ENCODE measurements at places on chromosomes 1 and 21.

DNA sequence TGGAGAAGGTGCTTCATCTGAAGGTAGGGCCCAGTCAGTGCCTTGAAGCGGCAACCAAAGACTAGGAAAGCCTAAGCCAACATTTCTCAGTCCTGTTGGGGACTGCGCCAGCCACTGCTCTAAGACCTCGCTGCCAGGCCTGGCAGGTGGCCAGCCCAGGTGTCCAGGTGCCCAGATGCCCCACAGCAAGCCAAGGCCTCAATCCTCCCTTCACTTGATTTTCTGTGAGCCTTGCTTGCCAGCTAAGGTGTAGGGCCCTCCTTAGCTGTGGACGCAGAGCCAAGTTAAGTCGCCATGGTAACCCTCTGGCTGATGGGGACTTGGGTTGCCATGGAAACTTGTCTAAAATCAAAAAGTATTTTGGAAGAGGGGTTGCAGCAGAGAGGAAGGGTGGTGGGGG is 135.0 kb downstream of the NAV1 start:
- no peak for DNase-seq

GRCh38 chr1:20458717-20459116 is 27.3 kb downstream of the CAMK2N1 start:
- DNase-seq = no peak

- DNase-seq = no peak
These were observed 157.9 kb upstream of the RAB4A start for GRCh38 chr1:229112832-229113548.

GRCh38 chr1:90721210-90722194 is 4.4 kb upstream of the BARHL2 start:
- DNase-seq = peak; percentile 77

DNA sequence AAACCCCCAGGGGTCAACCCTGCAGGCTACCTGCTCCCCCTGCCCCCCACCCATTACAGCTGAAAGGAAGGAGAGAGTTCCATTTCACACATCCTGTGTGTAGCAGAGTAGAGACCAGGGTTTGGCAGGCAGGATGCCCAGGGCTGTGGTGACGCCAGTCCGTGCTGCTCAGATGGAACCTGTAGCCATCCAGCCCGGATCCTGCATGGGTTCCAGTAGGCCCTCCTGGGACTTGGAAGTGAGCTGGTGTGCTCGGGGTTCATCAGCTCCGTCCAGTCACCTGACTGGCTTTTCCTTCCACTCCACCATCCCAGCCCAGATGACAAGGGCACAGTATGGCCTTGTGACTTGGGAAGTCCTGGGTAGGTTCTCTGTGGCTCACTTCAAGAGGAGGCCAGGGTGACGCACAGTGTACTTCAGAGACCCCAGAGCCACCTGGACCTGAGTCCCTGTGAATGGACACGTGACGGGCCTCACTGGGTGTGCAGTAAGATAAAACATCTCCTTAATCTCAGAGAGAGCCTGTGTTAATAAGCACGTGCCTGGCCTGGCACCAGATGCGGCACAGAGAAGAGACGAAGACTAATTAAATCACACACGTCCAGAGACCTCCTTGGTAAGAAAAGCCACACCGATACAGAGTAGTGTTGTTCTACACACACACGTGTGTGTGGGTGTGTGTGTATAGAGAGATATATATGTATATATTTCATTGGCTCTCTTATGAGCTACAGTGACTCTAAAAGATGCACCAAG is 16.0 kb downstream of the ITPKB start:
- no peak for DNase-seq

DNA sequence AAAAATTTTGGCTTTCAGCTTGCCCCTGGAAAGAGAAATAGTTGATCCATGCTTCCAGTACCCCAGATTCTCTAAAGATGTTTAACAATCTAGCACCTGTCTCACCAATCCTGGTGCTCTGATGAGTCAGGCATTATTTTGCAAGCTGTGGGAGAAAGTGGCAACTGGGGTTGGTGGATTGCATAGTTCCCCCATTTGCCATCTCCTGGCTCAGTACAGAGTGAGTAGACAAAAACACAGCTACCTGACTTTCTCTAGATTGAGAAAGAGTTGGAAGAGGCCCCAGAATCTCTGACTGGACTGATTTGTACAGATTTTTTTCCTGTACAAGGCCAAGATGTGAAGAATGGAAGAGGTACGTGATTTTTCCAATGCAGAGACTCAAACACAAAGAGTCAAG is 75.1 kb upstream of the NEGR1 start:
- DNase-seq = no peak

DNA sequence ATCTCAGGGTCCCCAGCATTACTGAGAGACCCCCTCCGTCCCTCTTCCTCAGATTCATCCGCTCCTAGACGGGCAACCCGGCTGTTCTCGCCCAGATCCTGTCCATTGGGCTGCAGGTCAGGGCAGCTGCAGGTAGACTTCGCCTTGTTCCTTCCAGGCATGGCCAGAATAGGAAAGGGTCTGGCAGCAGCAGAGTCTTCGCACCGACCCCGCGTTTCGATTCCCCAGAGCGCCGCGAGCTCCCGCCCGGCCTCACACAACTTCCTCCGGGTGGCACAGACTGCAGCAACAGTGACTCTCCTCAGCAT is 265 bp downstream of the NRDC start:
- DNase-seq = no peak

DNA sequence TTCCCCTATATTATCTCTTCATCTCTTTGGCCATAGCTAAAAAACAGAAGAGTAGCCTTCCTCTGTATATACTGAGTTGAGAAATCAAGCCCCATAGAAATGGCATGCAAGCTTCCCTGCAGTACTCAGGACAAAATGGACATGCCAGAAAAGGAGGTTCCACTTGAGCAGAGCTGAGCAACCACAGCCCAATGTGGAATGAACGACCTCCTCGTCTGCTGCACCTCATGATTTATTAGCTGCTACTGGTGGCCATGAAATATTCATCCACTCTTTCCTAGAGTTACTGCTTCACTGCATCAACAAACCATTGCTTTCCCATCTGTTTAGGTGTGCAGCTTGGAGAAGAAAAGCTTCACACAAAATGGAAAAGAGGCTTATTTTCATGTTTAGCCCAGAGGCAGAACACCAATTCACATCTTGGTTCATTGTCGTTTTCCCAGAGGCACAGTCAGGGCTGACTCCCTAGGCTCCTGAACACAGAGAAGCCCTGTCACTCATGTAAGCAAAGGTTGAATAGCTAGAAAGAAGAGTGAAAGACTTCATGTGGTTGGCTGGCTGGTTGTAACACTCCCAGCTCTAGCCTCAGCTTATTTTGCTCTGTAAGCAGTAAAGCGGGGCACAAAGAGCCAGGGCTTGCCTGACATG is 148.0 kb downstream of the TSEN15 start:
- no peak for DNase-seq

DNA sequence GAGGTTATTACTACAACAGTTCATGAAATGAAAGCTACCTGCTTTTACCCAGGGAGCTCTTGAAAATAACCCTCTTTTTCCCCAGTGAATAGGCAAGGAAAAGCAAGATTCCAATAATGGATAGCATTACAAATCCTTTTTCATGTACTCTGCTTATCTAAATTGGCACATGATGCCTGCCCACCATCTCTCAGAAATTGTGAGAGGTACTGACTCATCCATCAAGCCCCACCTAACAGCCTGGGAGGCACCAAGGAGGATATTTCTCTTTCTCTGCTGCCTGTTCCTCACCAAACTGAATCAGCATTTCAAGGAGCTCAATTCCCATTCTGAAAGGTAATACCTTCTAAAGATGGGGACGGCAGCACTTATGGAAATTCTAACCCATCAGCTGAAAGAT is 34.4 kb downstream of the PALMD start:
- DNase-seq = no peak

GRCh38 chr1:111475701-111476100 is 1.9 kb downstream of the C1orf162 start:
- no peak for DNase-seq

DNA sequence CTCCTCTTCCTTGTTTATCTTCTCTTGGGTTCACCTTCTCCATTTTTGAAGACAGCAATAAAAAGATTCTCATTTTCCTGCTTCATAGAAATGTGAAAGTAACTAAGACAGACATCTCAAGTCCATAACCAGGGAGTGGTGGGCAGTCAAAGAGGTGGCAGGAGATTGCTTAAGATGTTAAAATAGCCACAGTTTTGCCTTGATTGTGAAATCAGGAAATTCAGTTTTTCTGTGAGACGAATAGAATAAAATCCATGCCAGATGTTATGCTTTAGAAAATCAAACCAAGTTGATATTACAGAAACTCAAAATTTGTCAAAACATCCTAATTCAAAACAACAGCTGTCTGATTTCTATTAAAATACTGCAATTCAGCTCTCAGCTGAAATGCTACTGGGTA is 57.2 kb downstream of the TNN start:
- DNase-seq = peak; percentile 44

GRCh38 chr21:45829668-45830067 is 151.9 kb upstream of the COL6A1 start:
- DNase-seq = no peak

GRCh38 chr1:3099861-3100260 is 30.9 kb downstream of the PRDM16 start:
- DNase-seq = no peak

GRCh38 chr1:24567792-24568388 is 12.0 kb downstream of the NCMAP start:
- peak; percentile 68 for DNase-seq

GRCh38 chr1:74425676-74426075 is 86.7 kb downstream of the LRRC53 start:
- DNase-seq = no peak

- no peak for DNase-seq
These were observed 1.0 kb downstream of the MRAP start for GRCh38 chr21:32299695-32300094.

GRCh38 chr1:27650539-27651175 is 15.7 kb upstream of the FGR start:
- DNase-seq = peak; percentile 92

DNA sequence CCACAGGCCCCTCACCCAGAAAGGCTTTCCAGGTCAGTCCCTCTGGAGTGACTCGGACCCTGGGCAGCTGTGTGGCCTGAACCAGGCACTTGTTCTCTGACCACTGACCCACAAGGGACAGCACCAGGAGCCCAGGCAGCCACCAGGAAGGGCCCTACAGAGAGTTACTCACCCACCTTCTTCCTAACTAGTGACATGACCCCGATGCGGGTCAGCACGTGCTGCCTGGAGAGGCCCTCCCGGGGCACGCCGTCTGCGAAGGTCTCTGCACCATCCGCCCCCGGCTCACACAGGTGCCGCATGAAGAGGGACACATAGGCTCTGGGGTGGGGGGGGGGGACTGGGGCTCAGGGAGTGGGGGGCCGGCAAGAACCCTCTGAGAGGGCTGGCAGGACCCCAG is 55.8 kb downstream of the CHD5 start:
- no peak for DNase-seq

DNA sequence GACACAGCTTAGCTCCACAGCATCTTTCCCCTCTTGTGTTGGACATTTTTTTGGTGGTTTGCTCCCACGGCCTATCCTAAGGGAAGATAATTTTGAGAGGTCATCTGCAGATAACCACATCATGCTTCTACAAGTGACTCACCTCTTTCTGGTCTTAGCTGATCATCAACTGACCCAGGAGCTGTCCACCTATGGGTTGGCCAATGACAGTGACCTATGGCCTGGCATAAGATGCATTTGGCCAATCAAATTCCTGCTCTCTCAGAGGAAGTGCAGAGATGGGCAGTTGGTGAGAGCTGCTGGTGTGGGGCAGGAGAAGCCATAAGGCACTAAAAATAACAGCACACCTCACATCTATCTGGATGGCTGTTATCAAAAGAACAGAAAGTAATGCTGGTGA is 100.0 kb upstream of the CLDN14 start:
- no peak for DNase-seq

DNA sequence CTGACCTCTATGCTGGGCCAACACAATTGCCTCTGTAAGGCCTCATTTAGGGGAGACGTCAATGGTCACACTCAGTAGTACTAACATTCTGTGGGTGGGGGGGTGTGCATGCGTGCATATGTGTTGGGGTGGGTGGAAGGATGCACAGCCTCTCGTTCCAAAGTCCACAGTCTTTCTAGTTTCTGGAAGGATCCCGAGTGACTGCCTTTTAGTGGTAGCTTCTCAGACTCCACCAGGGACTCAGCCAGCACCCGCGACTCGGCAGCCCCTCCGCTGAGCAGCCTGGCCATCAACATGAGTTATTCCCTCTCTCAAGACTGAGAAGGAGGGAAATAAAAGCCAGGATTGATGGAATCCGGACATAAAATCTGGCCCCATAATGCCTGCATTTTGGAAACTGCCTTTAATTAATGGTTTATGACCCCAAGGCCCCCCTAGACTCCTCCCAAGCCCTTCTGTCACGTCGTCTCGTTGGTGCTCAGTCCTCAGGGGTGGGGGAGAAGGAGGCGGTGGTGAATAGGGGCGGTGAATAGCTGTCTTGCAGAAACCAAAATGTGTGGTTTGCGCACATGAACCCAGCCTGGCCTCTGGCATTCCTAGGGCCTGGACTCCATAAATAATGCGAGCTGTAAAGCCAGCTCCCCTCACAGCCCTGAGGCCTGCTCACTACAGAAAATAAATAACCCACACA is 65.1 kb upstream of the TMEM51 start:
- no peak for DNase-seq

- no peak for DNase-seq
These were observed 61.6 kb upstream of the PRDX6 start for GRCh38 chr1:173415490-173415889.

DNA sequence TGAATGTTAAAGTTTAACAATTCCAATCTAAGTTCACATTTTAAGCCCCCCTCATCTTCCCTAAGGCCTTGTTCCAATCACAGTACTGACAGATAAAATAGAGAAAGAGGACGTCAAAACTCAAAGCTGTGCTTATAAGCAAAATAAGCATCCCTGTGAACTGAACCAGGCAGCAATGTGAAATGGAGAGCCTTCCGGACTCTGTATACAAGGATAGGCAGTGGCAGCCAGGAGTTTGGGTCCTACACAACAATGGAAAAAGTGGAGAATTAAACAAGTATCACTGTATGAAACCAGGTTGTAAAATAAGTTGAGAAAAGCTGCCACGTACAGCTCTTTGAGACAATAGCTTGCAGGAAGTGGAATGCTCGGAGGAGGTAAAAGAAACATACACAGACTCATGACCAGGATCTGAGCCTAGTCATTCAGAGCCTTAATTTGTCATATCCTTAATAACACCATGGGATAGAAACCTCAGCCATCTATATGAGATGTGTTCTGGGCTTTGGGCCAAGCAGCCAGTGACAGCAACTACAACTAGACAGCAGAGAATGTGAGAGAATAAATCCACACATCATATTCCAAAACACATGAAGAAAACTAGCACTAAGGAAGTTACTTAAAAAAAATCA is 55.2 kb upstream of the PALMD start:
- DNase-seq = no peak

DNA sequence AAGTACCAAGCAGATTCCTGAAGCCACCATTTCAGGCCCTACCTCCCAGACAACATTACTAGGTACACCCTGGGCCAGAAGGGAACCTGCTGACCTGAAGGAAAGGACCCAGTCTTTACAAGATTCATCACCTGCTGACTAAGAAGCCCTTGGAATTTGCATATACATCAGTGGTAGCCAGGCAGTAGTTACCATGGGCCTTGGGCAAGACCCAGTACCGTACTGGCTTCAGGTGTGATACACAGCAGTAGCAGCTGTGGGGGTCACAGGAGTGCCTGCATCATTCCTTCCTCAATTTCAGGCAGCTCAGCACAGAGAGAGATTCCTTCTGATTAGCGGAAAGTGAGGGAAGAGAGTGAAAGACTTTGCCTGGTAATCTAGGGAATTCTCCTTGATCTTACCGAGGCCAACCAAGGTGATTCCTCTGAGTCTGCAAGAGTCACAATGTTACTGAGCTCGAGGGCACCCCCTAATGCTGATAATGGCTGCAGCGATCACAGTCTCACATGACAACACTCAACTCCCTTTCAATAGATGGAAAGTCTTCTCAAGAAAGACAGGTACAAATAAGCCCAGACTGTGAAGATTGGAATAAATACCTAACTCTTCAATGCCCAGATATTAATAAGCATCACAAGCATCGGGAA is 22.0 kb upstream of the UHMK1 start:
- DNase-seq = no peak

All from suppressor macrophage (primary cell).